ENCODE measurements at places on chromosomes 4 and X.

DNA sequence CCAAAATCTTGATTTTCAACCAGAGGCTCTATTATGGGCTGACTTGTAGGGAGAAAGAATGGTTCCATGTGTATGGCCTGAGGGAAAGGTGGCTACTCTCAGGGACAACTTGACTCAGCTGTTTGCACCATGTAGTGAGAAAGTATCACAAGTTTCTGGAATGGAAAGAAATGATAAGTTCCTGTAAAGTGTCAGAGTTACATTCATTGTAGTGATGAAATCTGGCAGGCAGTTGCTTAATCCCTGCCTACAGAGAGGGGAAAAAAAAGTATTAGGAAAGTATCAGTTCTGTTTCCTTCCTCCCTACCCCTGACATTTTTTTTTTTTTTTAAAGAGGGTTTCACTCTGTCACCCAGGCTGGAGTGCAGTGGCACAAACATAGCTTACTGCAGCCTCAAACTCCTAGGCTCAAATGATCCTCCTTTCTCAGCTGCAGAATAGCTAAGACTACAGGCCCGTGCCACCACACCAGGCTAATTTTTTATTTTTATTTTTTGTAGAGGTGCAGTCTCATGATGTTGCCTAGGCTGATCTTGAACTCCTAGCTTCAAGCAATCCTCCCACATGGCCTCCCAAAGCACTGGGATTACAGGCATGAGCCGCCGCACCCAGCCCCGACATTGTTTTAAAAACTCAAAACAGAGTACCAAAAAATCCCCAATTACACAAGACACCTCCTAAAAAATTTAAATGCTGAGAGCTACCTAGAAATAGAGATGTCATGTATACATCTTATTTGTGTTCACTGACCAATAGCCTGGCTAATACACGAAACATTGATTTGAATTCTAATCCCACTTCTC, 4.8 kb upstream of the FBXL5 start:
- DNase-seq, result no peak

DNA sequence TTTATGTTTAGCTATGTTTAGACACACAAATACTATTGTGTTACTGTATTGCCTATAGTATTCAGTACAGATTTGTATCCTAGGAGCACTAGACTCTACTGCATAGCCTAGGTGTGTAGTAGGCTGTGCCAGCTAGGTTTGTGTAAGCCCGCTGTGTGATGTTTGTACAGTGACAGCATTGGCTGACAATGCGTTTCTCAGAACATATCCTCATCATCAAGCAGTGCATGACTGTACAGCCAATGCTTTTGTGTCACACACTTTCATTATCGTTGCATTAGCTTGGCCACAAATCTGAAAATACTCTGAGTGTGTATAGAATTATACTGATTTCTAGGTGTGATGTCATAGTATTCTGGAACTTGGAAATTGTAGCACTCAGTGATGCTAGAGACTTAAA, 63.4 kb downstream of the CLDN34 start:
- DNase-seq, result no peak

DNA sequence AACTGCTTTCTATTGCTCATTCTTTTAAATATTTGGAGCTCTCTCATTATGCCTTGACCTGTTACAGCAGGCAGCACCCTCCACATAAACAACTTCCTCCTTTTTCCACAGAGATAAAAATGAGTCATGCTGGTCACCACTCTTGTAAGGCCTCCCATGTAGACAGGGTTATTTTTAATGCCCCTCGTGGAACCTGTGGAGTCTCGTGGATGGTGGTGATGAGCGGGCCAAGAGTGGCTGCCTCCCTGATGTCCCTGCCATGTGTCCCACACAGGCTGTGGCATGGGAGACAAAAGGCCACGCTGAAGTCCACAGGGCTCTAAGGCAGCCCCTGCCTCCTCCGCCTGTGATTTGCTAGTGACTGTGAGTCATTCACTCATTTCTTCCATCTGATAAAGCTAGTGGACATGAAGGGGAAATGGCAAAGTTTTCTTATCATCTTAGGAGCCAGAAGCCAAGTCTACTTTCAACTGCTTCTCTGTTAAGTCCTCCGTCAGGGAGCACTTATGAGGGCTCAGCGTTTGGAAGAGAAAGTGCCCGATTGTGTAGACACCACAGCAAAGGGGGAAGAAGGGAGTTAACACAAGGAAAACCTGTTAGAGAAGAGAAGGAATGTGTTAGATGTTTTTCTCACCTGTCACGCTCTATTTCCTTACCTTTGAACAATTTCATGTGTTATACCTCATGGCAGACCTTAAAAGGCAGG, 121.6 kb upstream of the FAT1 start:
- DNase-seq, result no peak

- DNase-seq, result no peak
Measured at GRCh38 chr4:150033081-150033480, 45.2 kb upstream of the DCLK2 start.

DNA sequence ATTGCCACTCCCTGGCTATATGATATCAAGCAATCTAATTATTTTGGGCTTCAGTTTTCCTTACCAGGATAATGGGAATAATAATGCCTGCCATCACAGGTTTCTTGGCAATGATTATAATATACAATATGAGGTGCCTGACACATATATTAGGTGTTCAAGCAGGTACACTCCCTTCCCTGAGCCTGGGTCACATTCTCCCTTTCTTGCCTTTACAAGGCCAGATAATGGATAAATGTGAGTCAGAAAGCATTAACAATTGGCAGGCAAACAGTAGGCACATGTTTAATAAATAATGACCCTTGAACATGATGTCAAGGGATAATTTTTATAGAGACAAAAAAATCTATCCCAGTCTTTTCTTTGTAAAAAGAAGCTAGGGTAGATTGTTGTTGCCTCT, 17.2 kb downstream of the NDP start:
- DNase-seq, result no peak

- no peak for DNase-seq
Measured at GRCh38 chr4:38871593-38871992, 4.0 kb downstream of the FAM114A1 start.

GRCh38 chr4:14653338-14653737, 348.9 kb upstream of the CPEB2 start:
- no peak for DNase-seq

DNA sequence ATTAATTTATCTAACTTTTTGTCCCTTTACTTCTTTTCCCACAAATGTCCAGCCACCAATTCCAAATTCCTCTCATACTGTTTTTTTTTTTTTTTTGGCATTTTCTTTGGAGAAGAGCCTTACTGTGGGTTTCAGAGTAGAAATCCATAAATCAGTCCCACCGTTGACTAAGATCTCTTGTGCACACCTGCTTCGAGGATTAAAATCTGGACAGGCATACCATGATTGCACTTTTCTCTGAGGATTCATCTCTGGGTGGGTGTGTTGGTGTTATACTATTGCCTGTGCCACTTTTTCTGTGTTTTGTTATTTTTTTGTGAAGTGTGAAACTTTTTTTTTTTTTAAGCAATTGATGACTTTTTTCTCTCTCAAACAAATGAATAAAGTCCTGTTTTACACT, 13.2 kb downstream of the PRDM8 start:
- DNase-seq, result no peak

DNA sequence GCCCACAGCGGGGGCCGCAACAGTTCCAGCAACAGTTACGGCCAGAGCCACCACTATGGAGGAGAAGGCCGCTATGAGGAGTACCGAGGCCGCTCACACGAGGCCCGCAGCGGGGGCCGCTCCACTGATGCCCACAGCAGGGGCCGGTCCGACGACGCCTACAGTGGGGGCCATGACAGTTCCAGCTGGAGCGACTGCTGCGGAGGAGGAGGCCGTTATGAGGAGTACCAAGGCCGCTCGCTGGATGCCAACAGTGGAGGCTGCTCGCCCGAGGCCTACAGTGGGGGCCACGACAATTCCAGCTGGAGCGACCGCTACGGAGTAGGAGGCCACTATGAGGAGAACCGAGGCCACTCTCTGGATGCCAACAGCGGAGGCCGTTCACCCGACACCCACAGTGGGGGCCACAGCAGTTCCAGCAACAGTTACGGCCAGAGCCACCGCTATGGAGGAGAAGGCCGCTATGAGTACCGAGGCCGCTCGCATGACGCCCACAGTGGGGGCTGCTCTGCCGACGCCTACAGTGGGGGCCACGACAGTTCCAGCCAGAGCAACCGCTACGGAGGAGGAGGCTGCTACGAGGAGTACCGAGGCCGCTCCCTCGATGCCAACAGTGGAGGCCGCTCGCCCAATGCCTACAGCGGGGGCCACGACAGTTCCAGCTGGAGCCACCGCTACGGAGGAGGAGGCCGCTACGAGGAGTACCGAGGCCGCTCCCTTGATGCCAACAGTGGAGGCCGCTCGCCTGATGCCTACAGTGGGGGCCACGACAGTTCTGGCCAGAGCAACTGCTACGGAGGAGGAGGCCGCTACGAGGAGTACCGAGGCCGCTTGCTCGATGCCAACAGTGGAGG, 1.7 kb downstream of the RBMXL3 start:
- no peak for DNase-seq

DNA sequence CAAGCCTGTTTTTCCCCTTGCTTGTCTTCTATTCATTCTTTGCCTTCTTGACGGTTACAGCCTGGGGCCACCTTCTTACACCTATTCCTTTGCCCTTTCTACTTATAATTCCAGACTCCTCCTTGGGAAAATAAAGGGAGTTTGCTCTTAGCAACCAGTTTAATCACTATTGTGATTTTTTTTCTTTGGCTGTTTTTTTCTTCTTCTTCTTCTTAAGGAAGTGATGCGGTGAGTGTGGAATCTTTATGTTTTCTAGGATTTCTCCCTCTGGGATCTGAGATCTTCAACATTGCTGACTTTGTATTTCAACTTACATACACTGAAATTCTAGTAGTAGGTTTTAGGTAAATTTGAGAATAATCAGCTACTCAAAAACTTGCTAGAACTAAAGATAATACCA, 1.1 kb upstream of the KLHL13 start:
- DNase-seq, result no peak

DNA sequence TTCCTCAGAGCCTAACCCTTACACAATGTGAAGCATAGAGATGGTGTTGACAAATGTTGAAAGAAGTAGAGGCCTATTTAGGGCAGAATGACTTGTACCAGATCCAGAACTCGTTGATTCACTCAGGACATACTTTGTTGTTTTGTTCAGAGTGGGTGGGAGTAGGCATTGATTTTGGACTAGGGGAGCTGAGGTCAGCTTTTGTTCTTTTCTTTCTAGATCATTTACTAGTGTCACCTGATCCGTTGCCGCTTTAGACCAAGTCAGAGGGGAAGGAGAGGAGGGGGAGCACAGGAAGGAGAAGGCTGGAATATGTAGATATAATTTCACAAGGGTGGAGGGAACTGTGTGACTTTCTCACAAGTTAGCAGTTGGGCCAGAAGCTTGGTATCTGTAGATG, 282.4 kb upstream of the GPC4 start:
- no peak for DNase-seq

DNA sequence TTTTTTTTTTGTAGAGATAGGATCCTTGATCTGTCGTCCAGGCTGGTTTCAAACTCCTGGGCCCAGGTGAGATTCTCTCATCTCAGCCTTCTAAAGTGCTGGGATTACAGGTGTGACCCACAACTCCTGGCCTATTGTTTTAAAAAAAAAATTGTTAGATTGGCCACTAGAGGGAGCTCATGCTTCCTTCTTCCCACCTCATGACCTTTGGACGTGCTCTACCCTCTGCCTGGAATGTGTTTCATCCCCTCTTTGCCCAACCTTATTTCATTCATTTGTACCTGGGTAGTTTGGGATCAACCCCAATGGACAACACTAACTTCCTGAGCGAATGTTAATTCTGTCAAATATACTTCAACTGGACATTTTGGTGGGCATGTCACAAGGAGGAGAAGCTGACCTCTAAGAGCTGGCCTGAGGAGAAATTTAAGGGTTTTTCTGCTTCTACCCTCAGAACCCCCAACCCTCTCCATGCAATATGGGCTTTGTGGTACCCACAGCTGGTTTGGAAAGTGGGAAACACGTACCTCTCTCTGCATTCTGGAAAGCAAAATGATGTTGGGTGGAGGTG, 6.4 kb downstream of the PPEF2 start:
- no peak for DNase-seq

DNA sequence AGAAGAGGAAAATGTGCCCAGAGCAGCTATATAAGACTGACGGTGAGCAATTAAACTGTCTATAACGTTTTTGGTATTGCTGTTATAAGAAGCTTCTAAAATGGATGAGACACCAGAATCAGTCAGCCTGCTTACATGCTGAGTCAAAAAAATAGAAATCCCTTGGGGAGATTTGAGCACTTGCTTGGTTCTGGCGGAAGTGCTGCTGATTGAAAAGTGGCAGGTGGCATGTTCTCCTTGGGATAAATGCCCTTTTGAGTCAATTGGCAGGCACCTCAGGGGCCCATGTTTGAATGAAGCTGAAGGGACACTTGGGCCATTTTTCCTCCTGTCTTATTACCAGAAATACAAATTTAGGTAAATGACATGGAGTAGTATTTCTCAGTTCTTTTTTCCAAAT, 148.7 kb downstream of the PTCHD1 start:
- DNase-seq, result no peak

DNA sequence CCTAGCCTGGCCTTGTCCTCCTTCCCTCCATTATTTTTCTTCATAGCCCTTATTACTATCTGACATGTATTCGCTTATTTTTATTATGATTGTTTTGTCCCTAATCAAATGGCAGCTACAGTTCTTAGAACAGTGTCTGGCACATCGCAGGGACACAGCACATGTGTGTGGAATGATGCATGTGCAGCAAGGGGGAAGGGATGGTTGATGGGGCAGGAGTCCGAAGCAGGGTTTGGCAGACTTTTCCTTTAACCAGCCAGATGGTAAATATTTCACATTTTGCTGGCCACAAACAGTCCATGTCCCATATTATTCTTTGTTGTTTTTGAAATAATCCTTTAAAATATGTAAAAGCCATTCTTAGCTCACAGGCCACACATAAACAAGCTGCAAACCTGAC, 128.3 kb upstream of the STIM2 start:
- DNase-seq, result no peak

DNA sequence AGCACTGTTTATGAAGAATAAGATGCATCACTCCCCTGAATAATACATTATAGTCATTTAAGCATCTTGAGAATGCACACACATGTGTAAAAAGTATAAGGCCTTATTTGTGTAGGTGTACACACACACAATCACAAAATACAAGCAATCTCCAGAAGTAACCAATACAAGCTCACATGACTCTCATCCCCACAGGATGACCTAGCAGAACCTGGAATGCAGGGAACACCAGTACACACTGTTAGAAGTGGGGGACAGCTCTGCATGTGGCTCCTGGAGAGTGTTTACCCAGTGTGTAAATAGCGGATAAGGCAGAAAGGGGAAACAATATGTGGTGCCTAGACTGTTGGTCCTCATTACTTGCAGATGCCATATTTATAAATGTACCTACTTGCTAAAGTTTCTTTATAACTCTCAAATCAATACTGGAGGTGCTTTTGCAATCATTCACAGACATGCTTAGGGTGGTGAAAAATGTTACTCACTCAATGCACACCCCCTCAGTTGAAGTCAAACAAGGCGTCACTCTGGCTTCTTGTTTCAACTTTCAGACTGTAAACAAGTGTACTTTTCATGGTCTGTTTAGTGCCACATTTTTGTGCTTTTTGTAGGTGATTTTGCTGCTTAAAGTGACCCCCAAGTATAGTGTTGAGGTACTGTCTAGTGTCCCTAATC, 73.1 kb downstream of the MAGEB17 start:
- DNase-seq, result no peak

- no peak for DNase-seq
Measured at GRCh38 chr4:170423137-170423536, 333.4 kb upstream of the AADAT start.

Measured in caudate nucleus (tissue), 63 donors.